ENCODE measurements at places on chromosomes 7 and 10. TPM values are rescaled to one million over a fixed set of nuclear protein-coding genes. Genes with fewer than 3 reads are reported as not detected.

The ACBD5 gene
- 34.5 TPM for polyA plus RNA-seq

The TEX36 gene
- not detected for polyA plus RNA-seq

The SPDYE9 gene
- 1.0 TPM for polyA plus RNA-seq

The PTN gene
- 154 TPM for polyA plus RNA-seq

The CACUL1 gene
- polyA plus RNA-seq = 31.2 TPM

The FGFBP3 gene
- polyA plus RNA-seq = 2.6 TPM

The EVX1 gene
- not detected for polyA plus RNA-seq

GRCh38 chr10:125144206-125144605 lies 16.2 kb downstream of the CTBP2 start:
- no peak for DNase-seq

DNA sequence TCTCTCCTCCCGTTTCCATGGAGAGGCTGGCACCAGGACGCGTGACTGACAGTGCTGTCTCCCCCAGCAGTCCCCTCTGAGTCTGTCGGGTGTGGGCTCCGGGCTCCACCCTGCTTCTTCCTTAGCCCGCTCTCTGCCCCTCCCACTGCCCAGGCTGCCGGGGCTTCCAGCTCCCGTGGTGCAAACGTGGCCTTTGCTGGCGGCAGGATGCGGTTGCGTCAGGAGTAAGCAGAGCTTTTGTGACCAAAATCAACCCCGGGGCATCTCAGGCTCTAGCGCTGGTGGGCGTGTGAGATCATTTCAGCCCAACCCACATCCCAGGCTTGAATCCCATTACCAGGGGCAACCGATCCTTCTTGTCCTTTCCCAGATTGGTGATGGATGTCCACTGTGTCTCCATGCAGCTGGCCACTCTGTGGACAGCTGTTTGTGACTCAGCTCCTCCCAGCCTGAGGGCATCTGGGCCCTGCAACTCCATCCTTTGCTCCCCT lies 28.2 kb downstream of the PTPRE start:
- no peak for DNase-seq

DNA sequence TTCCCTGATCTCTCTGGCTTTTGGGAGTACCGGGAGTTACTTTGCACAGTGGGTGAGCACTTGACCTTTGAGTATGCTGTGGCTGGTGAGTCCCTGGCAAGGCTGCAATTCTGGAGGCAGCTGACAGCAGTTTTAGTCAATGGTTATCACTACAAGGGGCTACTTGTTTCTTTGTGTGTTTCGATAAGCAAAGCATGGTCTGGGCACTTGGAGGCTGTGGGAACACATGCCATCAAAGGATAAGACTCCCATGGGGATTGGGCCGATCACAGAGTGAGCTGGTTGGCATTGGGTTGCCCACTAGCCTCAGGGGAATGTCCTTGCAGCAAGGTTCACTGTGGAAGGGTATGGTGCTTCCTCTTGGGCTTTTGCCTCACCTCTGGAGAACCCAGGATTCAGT lies 208.2 kb downstream of the SNX13 start:
- no peak for DNase-seq

DNA sequence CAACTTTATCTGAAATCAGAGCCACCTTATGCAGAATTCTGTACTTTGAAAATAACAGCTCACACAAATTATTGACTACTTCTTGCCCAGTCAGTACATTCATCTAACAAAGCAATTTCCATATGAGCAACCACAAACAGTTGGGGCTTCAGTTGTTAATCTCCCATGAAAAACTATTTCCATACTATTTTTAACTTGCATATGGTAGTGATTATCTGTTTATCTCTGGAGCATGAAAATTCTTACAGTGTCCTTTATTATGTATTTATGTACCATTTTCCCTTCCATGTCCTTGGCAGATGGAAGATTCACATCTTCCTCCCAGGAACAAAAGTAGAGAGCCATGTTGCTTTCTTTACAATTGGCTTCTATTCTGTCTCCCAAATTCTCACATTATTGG lies 285.7 kb downstream of the CRPPA start:
- DNase-seq = no peak

DNA sequence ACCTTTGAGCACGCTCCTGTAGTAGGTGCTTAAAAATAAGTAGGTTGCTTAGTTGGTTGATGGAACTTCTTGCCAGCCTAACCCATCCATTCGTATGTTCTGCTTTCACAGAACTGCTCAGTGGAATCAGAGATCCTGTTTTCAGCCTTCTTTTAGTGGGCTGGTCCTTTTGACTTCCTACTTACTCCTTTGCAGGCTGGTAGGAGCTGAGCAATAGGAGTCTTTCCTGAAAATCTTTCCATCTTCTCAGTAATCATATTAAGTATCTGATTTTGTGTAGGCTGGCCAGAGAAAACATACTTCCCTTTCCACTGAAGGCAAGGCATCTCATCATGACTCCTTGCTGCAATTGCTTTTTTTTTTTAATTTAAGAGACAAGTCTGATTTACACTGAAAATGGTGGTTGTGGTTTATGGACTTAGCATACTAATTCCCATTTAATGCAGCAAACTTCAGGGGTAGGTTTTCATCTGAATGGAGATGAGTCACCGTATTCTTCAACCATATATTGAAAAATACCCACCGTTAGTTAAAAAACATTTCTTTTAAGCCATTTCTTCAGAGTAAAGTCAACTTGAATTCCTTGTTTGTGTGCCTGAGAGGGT lies 208.0 kb downstream of the ZNF365 start:
- DNase-seq = no peak

GRCh38 chr7:143407287-143408251 lies 1.1 kb downstream of the EPHA1 start:
- DNase-seq = no peak

DNA sequence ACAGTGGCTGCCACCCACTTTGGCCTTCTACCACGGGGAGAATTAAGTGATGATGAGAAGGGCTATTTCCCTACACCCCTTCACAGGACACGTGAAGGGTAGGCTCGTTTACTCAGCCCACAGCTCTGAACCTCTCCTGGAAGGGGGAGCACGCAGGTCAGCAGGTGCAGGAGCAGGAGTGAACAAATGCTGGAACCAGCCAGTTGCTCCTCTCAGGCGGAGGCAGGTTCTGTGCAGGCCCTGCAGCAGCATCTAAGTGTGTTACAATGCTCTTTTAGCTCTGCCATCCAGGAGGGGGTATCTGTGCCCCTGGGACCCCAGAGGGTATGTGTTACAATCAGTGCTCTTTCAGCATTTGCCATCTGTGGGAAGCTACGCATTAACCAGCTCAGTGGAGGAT lies 61.2 kb downstream of the AHR start:
- no peak for DNase-seq

GRCh38 chr7:29878081-29878688 lies 71.9 kb downstream of the WIPF3 start:
- no peak for DNase-seq

GRCh38 chr7:52168085-52168484 lies 851.5 kb upstream of the COBL start:
- DNase-seq = no peak

DNA sequence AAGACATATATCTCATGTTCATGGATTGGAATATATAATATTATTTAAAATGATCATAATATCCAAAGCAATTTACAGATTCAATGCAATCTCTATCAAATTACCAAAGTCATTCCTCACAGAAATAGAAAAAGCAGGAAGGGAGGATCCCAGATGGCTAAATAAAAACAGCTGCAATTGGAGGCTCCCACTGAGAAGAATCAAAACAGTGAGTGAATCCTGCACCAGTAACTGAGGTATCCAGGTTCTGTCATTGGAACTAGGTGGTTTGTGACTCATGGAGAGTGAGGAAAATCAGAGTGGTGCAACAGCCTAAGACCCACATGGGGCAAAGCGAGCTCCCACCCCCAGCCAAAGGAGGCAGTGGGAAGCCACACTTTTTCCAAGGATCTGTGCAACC lies 128.4 kb downstream of the MTERF1 start:
- no peak for DNase-seq

GRCh38 chr7:32941681-32942414 lies 15.4 kb upstream of the FKBP9 start:
- no peak for DNase-seq

- DNase-seq = no peak
Measured at GRCh38 chr10:79132681-79133381, 64.1 kb downstream of the ZMIZ1 start.

DNA sequence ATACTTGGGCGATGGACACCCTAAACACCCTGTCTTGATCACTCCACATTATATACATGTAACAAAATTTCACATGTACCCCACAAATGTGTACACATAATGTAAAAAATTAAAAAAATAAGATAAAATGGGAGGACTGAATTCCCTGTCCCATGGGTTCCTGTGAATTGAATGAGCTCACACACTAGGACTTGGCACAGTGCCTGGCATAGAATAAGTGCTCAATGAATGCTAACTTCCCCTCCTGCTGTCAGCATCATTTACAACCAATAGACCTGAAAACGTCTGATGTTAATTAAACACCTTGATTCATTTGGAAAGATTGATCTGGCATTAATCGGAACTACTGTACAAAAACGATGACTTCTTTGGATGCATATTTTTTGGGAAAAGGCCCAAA lies 117.3 kb upstream of the ZNF438 start:
- DNase-seq = no peak

DNA sequence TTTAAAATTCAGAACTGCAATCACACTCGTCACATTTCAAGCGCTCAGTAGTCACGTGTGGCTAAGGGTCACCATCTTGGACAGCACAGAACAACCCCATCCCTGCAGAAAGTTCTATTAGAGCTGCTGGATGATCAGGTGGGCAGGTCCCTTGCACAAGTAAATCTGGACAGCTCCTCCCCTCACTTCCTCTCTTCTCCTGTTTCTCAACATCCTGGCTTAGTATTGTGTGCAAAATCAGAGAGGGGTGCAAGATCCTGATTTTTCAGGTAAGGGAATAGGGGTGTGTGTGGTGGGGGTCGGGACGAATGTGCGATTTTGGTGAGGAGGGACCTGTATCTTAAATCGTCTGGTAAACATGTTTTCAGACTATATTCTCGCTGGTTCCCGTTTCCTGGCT lies at the start of gene GIMAP4:
GIMAP4 (plus strand) TSS at position 222 of the 400 bp plus-strand sequence. CDS start 2,512 bp downstream, outside the sequence.
- DNase-seq = no peak

DNA sequence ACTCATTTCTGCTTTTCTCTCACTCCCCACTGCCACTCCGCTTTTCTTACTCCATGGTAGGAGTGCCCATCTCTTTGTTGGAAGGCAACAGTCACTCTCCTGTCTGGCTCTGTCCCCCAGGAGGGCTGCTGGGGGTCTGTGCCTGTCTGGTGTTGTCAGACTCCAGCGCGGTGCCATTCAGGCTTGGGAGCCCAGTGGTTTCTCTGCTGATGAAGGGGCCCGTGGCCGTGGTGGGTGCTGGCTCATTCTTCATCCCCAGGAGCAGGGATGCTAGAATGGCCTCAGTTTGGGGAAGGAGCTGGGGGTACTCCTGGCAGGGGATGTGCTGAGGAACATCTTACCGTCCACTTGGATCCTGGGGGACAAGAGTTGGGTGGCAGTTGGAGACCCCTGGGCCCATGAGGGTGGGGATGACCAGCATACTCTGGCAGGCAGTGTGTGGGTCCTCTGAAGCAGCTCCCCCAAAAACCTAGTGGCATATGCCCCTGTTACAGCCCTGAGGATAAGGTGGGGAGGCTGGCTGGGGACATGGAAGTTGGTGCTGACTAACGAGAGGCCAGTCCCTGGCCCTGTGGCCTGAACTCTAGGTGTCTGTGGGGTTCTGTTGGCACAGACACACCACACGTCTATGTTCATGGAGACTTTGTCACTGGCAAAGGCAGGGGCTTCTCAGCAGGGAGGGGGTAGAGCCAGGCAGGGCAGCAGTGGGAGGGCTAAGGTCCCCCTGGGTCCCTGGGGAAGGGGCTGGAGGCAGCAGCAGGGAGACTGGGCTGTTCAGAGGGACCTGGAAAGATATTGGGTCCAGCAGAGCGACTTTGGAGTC lies 102.8 kb upstream of the RET start:
- no peak for DNase-seq

Data from left renal cortex interstitium (tissue), 4 donors.